Nephron progenitor cell (in vitro differentiated cells): ENCODE measurements at places on chromosomes 13 and 19.

DNA sequence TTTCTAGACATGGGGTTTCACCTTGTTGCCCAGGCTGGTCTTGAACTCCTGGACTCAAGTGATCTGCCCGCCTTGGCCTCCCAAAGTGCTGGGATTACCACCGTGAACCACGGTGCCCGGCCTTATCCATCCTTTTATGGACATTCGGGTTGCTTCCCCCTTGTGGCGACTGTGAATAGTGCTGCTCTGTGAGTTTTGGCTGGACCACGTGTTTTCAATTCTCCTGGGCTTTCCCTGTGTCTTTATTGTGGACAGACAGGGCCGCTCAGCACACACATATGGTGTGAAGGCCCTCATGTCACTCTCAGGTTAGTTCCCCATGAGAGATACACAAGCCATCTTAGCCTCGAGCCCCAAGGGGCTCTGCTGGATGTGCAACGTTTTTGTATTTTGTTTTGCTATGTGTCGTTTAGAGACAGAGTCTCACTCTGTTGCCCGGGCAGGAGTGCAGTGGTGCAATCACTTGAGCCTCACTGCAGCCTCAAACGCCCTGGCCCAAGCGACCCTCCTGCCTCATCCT is 40.5 kb downstream of the MAU2 start:
- peak; percentile 77 for DNase-seq
- H3K27me3 ChIP-seq: peaks cover 5% of the 10 kb centered on the region
- H3K4me1 ChIP-seq: peaks cover 13% of the 10 kb centered on the region
- peaks cover 11% of the 10 kb centered on the region for H3K36me3 ChIP-seq
- H3K27ac ChIP-seq: no peak overlapping the region

DNA sequence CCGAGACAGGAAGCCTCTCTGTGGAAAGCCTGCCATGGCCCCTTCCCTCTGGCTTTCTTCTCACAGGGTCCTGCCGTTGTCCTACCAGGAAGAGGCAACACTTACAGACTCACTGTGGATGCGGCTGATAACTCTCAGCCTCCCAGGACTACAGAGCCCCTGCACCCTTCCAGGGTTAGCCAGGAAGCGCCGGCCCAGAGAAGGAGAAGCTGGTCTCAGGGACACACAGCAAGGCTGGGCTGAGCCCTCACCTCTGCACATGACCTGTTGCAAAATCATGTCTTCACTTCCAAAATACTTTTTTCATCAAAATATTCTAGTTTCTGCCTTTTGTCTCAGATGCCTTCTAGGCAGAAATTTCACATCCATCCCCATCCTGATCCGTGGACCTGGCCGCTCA is 1.9 kb downstream of the CEACAM20 start:
- H3K4me3 ChIP-seq: no peak overlapping the region
- H3K36me3 ChIP-seq: no peaks in the 10 kb centered on the region
- peaks cover 17% of the 10 kb centered on the region for H3K27me3 ChIP-seq
- H3K4me1 ChIP-seq: no peaks in the 10 kb centered on the region
- H3K27ac ChIP-seq: no peak overlapping the region
- DNase-seq: no peak

GRCh38 chr13:72293206-72293605 is 426.2 kb upstream of the DACH1 start:
- no peaks in the 10 kb centered on the region for H3K36me3 ChIP-seq
- DNase-seq: no peak
- no peaks in the 10 kb centered on the region for H3K4me1 ChIP-seq
- no peak overlapping the region for H3K27ac ChIP-seq
- no peak overlapping the region for H3K4me3 ChIP-seq
- no peaks in the 10 kb centered on the region for H3K27me3 ChIP-seq

DNA sequence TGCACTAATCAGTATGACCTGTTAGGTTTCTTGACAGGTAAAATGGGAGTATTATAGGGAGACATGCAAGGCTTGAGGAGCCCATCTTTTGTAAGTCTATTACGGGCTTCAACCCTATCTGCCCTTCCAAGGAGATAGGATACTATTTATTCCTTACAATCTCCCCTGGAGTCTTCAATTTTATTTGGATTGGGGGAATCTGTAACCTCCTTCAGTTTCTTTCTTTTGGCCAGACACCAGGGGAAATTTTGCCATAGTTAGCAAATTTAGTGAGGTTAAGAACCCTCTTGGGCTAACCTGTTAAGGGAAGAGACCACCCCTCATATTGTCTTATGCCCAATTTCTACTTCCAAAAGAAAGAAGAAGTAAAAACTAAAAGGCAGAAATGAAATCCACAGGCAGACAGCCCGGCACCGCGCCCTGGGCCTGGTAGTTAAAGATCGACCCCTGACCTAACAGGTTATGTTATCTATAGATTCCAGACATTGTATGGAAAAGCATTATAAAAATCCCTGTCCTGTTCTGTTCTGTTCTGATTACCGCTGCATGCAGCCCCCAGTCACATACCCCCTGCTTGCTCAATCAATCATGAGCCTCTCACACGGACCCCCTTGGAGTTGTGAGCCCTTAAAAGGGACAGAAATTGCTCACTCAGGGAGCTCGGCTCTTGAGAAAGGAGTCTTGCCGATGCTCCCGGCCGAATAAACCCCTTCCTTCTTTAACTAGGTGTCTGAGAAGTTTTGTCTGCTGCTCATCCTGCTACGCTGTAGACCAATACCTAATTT is 39.6 kb upstream of the CD177 start:
- H3K27ac ChIP-seq: no peak overlapping the region
- H3K4me1 ChIP-seq: no peaks in the 10 kb centered on the region
- no peak for DNase-seq
- H3K27me3 ChIP-seq: peaks cover 9% of the 10 kb centered on the region
- no peak overlapping the region for H3K4me3 ChIP-seq
- no peaks in the 10 kb centered on the region for H3K36me3 ChIP-seq

DNA sequence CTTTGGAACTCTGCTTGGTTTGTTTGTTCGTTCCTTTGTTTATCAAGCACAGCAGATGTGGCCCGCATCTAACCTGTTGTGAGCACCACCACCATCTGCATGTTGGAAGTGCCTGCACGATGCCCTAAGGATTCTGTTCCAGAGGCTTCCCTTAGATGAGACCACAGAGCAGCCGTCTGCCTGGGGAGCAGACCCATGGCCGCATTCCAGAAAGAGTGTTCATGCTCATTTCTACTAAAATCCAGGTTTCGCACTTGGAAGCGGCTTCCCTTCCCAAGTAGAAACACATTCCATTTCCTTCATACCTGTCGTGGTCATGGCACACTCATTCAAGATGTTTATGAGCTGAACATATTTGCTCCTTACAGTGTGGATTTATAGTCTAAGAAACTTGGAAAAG is 27.2 kb downstream of the COL4A2 start:
- peaks cover 61% of the 10 kb centered on the region for H3K36me3 ChIP-seq
- H3K27ac ChIP-seq: no peak overlapping the region
- no peaks in the 10 kb centered on the region for H3K27me3 ChIP-seq
- no peak overlapping the region for H3K4me3 ChIP-seq

DNA sequence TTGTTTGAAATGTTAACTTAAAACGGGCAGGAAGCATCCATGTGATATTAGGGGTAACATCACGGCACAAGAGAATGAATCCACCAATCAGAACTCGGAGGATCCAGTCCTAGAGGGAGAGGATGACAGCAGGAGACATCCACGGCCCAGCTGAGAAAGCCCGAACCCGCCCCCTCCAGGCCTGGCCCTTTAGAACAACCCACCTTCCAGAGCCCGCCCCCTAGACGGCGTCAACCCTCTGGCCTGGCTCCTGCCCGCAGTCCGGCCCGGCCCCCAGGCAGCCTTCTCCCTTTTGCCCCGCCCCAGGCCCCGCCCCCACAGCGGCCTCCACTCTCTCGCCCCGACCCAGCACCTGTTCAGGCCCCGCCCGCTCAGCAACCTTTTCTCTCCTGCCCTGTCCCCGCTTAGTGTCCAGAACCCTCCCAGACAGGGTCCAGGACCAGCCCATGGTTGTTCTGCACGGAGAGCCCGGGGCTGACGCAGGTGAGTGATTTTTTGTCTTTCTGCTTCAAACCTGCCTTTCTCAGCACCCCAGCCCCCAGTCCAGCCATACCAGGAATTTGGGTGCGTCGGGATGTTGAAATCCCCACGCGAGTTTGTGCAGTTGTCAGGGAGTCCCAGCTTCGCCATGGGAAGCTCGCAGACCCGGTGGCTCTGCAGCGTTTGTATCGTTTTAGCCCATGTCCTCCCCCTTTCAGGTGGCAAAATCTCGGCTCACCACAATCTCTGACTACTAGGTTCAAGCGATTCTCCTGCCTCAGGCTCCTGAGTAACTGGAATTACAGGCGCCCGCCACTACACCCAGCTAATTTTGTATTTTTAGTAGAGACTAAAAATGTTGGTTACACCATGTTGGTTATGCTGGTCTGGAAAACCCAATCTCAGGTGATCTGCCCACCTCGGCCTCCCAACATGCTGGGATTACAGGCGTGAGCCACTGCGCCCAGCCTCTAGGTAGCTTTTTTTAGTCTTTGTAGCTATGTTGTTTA is 16.1 kb downstream of the ZNF816 start:
- peaks cover 11% of the 10 kb centered on the region for H3K27me3 ChIP-seq
- H3K4me1 ChIP-seq: peaks cover 26% of the 10 kb centered on the region
- H3K36me3 ChIP-seq: peaks cover 56% of the 10 kb centered on the region
- H3K4me3 ChIP-seq: peak overlapping the region; percentile 12

DNA sequence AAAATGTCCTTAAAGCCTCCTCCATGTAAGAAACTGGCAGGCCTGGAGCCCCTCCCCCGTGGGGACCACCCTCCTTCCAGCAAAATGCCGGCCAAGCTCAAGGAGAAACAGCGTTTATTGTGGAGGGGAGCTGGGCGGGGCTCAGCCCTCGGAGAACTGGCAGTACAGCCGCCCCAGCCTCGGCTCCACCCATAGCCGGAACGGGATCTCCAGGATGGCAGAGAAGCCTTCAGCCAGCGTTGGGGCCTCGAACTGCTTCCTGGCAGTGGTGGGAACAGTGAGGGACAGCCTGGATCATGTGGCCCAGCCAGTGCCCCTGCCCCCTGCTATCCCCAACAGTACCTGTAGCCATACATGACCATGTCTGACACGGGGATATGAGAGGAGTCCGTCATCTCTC is 6.3 kb downstream of the PNKP start:
- peak overlapping the region; percentile 84 for H3K27ac ChIP-seq
- H3K27me3 ChIP-seq: no peaks in the 10 kb centered on the region
- peaks cover 45% of the 10 kb centered on the region for H3K4me1 ChIP-seq
- H3K4me3 ChIP-seq: no peak overlapping the region
- DNase-seq: peak; percentile 46

- H3K27me3 ChIP-seq: peaks cover 10% of the 10 kb centered on the region
- DNase-seq: peak; percentile 30
- peak overlapping the region; percentile 16 for H3K4me3 ChIP-seq
- H3K4me1 ChIP-seq: peaks cover 48% of the 10 kb centered on the region
Measured at GRCh38 chr13:24670961-24671381, 9.2 kb upstream of the ATP12A start.

DNA sequence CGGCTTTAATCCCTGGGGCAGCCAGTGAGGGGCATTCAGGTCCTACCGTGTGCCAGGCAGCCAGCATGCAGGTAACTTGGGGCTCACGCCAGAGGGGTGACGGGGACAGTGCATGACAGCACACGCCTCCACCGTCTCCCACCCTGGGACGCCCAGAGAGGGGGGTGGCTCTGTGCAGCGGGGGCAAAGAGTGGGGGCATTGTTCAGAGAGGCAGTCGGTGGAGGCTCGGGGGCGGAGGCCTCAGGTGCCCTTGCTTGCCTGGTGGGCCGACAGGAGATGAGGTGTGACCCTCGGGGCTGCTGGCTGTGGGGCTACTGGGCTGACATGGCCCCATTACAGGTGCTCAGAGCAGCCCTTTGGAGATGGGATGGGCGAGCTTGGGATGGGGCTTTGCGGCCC is 18.4 kb downstream of the PLIN4 start:
- H3K4me1 ChIP-seq: no peaks in the 10 kb centered on the region
- no peak overlapping the region for H3K27ac ChIP-seq
- H3K36me3 ChIP-seq: peaks cover under 1% of the 10 kb centered on the region
- no peak for DNase-seq
- no peaks in the 10 kb centered on the region for H3K27me3 ChIP-seq

GRCh38 chr13:82294226-82294625 is 1588.0 kb downstream of the SLITRK1 start:
- H3K36me3 ChIP-seq: no peaks in the 10 kb centered on the region
- H3K27me3 ChIP-seq: no peaks in the 10 kb centered on the region
- H3K27ac ChIP-seq: no peak overlapping the region
- H3K4me1 ChIP-seq: no peaks in the 10 kb centered on the region

DNA sequence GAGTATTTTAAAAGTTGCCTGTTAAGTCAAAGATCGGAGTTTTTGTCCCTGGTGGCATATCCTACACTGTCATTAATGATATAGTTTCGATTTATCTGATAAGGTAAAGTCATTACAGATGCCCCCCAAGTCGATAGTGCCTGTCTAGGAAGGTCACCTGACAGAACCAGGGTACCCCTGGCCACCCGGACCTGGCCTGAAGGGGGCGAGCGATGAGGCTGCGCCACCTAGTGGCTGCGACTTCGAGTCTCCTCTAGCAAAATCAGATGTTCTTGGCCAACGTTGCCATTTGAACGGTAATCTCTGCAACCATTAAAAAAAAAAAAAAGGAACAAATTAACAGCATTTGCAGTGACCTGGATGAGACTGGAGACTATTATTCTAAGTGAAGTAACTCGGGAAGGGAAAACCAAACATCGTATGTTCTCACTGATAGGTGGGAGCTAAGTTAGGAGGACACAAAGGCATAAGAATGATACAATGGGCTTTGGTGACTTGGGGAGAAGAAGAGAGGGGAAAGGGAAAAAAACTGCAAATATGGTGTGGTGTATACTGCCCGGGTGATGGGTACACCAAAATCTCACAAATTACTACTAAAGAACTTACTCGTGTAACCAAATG is 565.1 kb downstream of the LIG4 start:
- no peaks in the 10 kb centered on the region for H3K27me3 ChIP-seq
- peak overlapping the region; percentile 36 for H3K4me3 ChIP-seq
- H3K4me1 ChIP-seq: peaks cover 7% of the 10 kb centered on the region
- no peak overlapping the region for H3K27ac ChIP-seq

DNA sequence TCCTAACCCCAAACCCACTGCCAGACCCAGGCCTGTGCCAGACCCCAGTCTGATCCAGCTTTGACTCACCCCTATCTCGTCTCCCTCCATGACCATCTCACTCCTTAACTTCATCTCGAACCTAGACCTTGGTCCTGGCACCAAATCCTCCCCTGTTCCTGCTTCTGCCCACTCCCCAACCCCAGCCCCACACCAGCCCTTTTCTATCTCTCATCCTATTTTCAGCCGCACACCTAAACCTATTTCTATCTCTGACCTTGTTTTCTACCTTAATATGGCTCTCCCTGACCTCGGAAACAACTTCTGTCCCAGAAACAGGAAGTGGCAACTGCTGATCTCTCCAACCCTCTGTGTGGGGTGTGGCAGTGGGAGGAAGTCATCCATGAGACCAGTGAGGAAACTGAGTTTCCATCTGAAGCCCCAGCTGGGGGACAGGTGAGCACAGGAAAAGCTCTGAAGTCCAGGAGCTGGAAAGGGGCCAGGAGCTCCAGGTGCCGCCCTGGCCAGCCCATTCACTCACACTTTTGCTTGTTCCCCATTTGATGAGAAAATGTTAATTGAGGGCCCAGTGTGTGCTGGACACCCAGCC is 13.7 kb downstream of the PTH2 start:
- H3K4me3 ChIP-seq: peak overlapping the region; percentile 13
- H3K27me3 ChIP-seq: peaks cover 8% of the 10 kb centered on the region
- peaks cover 89% of the 10 kb centered on the region for H3K4me1 ChIP-seq
- peak overlapping the region; percentile 29 for H3K27ac ChIP-seq
- no peaks in the 10 kb centered on the region for H3K36me3 ChIP-seq
